ENCODE measurements at places on chromosomes 3 and 15.

GRCh38 chr15:71349336-71349735 is 234.1 kb downstream of the THSD4 start:
- DNase-seq, result no peak

DNA sequence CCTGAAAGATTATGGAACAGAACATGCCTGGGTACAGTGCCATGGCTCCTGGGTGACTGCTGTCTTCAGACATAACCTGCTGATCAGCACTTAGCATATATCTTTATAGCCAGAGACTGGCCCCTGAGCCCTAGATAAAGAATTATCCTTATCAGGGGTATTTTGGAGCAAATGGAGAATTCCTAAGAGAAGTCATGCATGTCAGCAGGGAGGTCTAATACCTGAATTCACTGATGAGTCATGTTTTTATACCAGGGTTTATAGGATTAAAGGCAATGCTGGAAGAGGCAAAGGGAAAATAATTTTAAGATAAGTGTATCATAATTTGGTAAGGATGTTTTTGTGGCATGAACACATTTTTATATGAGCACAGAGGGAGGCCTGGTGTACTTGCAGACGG is 159.8 kb downstream of the ADAMTSL3 start:
- DNase-seq, result no peak

DNA sequence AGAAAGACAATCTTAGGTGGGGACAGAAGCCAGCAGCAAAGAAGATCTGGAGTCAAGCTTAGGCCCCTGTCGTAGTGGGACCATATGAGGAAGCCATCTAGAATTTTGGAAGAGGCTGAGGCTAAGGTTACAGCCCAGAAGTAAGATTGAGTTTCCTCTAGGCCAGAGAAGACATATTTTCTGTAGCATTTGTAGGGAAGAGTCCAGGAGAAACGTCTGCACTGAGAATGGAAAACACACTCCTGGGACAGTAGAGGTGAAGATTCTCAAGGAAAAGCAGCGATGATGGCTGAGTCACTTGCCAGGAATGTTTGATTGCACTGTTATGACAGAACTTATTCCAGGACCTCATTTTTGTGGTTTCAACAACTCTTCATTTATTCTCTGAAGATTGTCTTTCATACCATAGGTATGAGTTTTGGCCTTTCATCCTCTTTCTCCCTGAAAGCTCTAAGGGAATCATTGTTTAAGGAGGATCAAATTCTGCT is 107.2 kb downstream of the GTPBP8 start:
- no peak for DNase-seq

DNA sequence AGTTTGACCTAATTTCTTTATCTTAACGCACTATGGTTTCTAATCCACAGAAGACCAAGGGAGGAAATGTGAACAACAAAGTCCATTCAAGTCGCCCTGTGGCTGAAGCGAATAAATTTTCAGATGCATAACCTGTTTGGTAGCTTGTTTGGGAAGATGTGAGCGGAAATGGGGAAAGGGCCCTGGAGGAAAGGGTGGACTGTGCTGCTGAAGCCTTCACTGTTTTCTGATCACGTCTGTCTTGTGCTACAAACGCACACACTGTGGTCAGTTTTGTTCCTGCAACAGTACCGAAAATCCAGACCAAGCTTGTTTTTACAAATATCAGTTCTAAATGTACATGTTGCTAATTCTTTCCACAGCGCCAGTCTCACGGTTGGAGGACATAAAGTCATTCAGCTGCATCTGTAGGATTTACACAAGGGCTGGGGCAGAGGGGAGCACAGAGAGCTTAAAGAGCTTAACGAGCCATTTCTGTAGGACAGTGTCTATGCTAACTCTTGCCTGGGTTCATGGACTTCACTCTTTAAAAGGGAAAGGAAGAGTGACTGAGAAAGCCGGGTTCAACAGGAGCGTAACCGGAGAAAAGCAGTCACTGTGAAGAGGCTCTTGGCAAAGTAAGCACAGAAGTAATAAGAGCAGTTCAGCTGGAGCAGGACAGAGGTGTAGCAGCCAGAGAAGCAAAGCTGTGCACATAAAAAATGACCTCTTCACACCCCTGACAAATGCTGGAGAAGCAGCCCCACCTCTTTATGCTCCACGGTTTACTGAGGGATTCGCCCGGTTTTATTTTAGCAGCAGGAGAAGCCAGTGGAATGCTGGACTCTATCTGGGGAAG is 66.6 kb downstream of the USF3 start:
- DNase-seq, result no peak

DNA sequence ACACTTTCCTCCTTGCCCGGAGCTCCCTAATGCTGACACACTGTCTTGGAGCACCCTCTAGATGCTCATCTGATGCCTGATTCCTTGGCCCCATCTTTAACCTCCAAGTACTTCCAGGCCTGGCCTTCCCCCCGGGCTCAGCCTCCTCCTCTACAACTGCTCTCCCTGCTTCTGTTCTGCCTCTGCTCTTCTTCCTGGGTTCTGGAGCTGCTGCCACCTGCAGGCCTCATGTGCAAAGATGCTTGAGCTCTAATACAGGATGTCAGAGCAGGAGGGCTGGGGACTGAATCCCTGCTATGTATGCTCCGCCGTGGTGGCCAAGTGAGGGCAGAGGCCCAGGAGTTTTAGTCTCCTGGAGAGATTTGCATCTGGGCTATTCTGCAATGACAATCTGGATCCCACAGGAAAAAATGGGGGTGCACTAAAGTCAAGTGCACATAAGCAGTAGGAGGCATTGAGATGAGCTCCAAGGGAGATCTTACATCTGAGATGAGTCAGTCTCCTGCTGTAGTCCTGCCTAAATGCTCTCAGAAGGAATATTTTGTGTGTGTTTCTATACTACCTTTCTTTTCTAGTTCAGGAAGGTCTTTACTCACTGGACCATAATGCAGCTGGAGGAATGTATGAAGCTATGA is 296.3 kb downstream of the UACA start:
- peak; percentile 50 for DNase-seq

- DNase-seq, result no peak
Measured at GRCh38 chr3:34357461-34357860, 559.0 kb downstream of the PDCD6IP start.

DNA sequence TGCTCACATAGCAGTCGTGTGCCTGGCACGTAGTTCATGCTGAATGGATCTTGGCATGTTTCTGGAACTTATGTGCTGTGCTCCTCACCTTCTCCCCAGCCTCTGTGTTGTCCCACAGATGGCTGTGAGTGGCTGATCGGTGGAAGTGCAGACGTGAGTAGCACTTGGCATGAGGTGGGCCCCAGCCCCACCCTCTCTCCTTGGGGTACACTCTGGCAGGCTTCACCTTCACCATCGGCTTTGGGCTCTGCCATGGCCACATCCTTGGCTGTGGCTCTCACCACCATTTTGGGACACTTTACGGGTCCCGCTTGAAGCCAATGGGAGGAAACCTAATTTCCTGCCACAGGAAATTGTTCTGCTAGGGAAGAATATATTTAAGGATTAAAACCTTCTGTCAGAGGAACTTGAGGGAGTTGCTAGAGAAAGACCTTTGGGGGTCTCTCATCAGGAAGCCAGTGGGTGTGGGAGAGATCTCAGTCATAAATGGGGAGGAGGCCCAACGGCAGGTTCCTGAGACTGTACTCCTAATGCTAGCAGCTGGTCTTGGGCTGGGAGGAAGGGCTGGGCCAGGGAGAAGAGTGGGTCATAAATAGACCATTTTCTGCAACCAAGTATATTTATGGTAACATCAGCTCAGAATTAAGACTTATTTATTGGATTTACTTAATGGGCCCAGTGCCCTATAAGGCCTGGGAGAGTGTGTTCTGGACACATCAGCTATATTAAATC is 92.3 kb downstream of the SMAD3 start:
- DNase-seq, result no peak

DNA sequence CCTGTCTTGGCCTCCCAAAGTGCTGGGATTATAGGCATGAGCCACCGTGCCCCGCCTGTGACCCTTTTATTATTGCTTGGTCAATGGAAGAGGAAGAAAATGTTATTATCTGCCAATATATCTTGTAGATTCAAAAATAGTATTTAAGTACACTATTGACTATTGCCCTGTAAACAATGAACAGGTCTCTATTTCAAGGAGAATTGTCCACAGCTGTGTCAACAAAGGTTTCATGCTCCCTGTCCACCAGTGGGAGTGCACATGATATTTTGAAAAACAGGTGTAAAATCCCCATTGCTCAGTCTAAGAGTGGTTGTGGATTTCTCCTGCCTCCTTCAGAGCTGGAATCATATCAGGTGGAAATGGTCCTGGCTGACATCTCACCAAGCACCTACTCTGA is 36.5 kb upstream of the IGF1R start:
- no peak for DNase-seq

DNA sequence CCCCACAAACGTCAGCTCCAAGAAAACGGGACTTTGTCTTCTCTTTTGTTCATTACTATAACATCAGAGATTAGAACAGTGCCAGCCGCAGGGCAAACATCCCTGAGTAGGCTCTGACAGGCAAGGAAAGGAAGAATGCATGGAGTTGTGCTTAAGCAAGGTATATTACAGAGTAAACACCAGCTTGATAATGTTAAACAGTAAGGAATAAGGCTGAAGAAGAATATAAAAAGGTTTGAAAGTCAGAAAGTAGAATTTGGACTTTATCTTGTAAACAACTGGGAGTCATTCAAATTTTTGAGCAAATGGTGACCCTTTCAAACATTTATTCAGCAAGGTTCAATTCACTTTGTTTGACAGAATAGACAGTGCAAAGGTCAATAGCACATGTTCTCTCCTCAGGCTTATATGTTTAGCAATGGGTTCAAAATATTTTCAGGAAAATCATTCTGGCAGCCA is 11.0 kb downstream of the GABPB1 start:
- DNase-seq, result no peak
